ENCODE measurements at places on chromosomes 7 and 10.
A peak's percentile ranks its signal among the peaks of the same experiment; 100 is the strongest.

DNA sequence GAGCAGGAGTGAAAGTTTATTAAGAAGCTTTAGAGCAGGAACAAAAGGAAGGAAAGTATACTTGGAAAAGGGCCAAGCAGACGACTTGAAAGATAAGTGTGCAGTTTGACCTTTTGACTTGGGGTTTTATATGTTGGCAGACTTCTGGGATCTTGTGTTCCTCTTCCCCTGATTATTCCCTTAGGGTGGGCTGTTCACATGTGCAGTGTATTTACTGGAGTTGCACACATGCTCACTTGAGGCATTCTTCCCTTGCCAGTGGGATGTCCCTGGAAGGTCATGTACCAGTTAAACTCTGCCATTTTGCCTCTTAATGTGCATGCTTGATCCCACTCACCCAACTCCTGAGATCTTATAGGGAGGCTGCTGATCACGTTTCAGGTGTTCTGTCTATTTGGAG lies 23.4 kb upstream of the ARHGAP12 start:
- DNase-seq, result no peak

DNA sequence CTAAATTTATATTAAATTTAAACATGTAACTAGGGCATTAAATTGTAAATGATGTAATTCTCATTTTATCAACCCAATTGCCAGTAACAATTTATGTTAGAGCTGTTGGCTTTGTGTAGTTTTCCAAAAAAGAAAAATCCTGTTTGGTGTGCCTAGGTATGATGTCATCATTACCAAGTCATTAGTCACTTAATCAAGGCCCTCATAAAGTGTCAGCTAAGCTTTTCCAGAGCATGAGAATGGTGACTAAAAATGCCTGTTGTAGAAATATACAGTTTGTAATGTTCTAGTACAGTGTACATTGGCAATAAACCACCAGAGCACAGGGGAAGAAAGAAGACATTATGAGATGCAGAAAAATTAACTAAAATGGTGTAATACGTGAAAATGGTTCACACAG lies 593.8 kb upstream of the ANKRD30A start:
- no peak for DNase-seq

GRCh38 chr7:116800594-116800993 lies 61.8 kb upstream of the CAPZA2 start:
- DNase-seq, result no peak

- no peak for DNase-seq
Observed at GRCh38 chr7:133290041-133290440, 37.2 kb downstream of the EXOC4 start.

GRCh38 chr10:102675666-102676533 lies 31.6 kb downstream of the TRIM8 start:
- no peak for DNase-seq

GRCh38 chr7:128045766-128046165 lies 14.5 kb upstream of the LRRC4 start:
- no peak for DNase-seq

- no peak for DNase-seq
Observed at GRCh38 chr10:9668411-9668810, 1349.3 kb upstream of the CELF2 start.

DNA sequence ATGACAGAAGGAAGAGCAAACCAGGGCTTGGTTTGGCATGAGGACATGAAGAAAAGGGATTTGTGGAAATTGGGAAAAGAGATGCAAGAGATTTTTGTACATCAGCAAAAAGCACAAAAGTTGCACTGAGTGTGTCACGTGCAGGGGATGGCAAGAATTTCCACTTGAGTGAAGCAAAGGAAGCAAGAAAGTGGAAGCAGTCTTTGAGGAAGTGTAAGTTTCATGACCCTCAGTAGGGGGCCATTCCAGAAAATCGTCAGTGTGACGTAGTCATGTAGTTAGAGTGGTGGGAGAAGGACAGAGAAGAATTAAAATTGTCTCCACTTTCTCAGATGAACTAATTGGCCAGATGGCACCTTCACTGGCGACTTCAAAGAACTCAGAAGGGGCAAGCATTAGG lies 123.3 kb upstream of the FZD1 start:
- DNase-seq, result no peak

- DNase-seq, result no peak
Observed at GRCh38 chr7:155870334-155871180, 58.3 kb upstream of the SHH start.

DNA sequence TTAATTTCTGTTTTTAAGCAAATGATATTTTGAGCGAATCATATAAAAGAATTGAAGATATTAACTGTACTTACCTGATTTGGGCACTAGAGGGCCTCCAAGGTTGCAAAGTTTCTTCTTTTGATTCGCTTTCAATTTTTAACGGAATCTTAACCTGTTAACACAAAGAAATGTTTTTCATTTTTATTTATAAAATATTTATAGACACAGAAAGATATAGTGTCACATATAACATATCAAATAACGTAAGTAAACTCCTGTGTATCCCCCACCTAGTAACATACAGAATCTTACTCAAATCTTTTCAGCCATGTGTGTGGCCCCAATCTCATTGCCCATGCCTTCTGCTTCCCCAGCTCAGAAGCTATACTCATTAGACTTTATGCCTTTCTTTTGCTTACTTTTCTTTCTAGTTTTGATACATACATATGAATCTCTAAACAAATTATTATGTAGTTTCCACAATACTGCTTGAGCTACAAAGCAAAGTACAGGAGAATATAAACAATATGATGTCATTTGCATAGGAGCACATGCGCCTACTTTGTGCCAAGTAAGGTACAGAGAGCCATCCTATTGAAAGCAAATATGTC lies 49.5 kb upstream of the ZPBP start:
- no peak for DNase-seq

DNA sequence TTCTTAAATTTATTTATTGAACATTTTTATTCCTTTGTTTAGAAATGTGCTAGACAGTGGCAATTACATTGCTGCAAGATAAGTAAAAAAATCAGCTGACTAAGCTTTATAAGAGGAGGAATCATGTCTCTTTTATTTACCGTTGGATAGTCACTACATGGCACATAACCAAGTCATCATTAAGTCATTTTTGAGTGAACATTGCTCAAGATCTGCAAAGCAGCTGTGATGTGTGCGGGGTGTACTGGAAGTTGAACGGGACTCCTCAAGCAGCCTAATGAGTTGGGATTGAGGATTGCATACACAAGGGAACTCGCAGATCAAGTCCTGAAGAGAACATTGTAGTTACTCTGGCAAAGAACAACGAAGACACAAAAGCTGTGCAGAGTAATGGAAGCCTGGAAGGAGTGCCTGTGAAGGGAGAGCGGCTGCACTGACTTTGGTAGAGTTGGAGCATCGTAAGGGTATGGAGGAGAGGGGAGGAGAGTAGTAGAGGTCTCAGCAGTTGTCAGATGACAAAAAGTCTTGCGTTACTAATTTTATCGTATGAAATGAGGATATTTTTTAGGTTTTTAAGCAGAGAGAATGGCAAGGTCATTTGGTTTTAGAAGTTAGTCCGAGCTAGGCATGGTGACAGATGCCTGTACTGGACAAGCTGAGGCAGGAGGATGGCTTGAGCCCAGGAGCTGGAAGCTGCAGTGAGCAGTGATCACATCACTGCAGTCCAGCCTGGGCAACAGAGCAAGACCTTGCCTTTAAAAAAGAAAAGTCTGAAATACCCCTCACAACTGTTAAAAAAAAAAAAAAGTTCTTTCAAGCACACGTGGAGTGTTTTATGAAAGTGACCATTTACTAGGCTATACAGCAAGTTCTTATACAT lies 95.1 kb downstream of the BMPR1A start:
- DNase-seq, result no peak

DNA sequence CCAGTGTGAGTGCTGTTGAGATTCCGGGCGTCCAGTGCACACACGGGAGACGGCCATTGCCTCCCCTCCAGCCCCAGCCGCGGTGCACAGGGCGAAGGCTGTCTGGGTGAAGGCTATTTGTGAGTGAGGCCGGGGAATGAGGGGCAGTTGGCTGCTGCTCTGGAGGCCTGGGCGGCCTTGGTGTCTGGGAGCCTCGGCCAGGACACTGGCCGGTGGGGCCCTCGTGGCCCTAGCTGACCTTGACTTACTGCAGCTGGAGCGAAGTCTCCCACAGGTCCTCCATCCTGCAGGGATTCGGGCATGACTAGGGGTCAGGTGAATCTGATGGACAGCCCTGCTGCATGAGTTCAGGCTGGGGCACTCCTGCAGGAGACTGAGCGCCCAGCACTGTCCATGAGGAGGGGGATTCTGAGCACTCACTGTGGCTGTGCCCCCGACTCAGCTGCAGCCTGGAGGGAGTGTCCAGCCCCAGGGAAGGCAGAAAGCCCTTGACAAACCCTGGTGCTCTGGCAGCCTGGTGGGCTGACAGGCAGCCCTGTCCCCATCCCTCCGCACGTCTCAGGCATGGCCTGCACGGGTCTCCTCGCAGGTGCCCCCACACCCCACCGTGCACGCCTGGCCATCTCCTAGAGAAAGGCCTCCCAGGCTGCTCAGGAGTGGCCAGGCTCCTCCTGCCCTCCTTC lies 52.7 kb upstream of the FAM20C start:
- no peak for DNase-seq

DNA sequence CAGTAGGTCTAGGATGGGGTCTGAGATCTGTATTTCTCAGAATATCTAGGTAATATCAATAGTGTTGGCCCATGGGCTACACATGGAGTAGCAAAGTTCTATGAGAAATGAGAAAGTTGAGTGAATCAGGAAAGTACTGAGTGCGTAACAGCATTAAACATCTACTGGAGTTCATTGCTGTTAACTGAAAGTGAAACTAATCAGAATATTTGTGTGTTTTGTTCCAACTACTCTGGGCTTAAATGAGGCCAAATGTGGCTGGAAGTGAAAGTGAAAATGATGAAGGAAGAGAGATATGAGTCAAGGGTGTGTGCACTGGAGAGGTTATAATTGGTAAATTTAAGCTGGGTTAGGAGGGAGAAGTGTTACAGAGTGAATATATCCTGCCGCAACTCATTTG lies 46.5 kb downstream of the TMEM106B start:
- DNase-seq, result no peak

DNA sequence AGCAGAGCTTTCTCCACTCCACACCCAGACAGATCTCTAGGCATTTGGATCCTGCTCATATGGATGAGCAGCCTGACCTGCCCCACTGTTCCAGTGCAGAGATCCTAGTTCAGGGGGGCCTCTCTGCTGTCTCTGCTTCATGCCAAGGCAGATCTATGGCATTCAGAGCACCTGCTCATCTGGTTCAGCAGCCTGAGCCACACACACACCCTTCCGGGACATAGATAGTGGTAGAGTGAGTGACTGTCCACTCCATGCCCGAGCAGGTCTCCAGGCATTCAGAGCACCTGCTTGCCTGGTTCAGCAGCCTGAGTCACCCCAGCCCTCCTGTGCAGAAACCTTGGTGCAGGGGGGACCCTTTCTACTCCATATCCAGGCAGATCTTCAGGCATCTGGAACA lies 54.3 kb upstream of the ZNF800 start:
- no peak for DNase-seq

DNA sequence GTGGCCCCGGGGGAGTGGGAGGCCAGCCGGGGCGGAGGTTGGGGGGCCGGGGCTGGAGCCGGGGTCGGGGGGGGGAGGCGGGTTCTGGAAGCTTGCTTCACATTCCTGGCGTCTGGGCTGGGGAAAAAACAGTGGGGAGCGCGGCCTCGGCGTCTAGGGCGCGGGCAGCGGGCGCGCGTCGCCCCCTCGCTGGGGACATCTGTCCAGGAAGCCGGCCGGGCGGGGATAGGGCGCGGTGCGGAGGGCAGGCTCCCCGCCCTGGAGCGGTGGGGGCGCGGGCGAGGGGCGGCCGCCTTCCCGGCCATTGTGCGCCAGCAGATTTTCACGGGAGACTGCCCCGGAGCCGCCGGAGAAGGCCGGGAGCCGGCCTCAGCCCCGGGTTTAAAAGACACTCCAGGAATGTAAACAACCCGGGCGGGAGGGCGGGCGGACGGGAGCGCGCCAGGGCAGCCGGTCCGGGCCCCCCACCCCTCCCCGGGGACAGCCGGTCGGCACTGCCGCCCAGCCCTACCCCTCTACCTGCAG lies 1.4 kb downstream of the ZMIZ1 start:
- peak; percentile 15 for DNase-seq

- no peak for DNase-seq
Observed at GRCh38 chr7:139218173-139218572, 12.9 kb upstream of the UBN2 start.

DNA sequence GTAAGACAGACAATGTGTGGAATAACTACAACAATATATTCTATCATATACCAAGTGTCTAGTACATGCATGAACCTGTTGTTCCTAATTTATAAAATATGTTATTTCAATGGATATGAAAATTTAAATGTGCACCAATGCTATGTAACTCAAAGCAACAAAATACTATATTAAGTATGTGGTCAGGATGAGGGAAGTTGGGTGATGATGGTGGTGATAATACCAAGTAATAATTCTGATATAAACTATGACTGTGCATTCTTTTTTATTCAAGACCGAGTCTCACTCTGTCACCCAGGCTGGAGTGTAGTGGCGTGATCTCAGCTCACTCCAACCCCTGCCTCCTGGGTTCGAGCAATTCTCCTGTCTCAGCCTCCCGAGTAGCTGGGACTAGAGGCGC lies 2.1 kb upstream of the FRA10AC1 start:
- no peak for DNase-seq

DNA sequence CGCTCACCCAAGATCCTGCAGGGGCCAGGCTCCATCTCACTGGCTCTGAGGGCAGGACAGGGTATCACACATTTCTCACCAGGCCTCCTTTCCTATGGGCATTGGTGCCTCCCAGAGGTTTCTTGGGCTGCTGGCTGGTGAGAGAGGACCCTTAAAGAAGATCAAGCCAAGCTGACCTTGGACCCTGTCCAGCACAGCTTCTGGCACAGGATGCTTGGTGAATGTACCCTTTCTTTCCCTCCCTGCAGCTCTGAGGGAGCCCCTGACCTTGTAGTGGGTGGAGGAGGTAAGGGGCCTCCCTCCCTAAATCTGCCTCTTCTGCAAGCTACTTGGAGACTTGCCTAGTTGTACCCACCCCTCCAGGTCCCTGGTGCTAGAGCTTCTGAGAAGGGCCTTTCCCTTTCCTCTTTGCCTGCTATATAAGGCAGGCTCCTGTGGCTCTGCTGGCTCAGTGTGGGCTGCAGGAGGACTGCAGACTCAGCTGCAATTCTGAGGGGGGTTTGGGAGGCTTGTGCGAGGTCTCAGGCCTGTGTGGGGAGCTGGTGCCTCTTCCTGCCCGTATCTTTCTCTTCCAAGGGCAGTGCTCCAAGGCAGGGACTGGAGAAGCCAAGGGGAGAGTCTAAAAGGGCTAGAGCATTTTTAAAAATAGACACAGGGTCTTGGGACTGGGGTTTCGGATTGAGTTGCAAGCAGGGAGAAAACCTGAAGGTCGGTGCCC lies 11.7 kb upstream of the TRIM8 start:
- DNase-seq, result no peak
